Stimulated activated CD4-positive, alpha-beta T cell treated with anti-CD3 and anti-CD28 coated beads, Interleukin-2, amount 100 ng/mL, for 4 hours (primary cell): ENCODE measurements at places on chromosomes 3 and 15.

- no peak for DNase-seq
These were observed 6.6 kb downstream of the TIPARP start for GRCh38 chr3:156681002-156681401.

DNA sequence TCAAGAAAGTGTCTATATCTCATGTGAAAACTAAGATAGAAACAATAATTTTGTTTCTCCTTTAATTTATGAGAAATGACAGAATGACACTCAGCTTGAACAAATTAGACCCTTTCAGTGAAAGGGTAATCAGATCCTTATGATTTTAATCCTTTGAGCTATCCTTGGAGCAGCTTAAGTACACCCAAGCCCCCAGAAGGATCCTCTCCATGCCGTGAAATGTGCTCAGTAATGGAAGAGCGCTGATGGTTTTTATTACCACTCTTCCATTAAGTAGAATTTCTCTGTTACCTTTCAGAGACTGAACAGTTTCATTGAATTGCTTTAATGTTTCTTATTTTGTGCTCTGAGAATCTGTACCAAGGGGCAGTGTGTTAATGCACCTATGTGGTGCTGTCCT, 54.3 kb downstream of the HMG20A start:
- no peak for DNase-seq

GRCh38 chr3:142210608-142211007, 14.8 kb downstream of the GK5 start:
- no peak for DNase-seq

DNA sequence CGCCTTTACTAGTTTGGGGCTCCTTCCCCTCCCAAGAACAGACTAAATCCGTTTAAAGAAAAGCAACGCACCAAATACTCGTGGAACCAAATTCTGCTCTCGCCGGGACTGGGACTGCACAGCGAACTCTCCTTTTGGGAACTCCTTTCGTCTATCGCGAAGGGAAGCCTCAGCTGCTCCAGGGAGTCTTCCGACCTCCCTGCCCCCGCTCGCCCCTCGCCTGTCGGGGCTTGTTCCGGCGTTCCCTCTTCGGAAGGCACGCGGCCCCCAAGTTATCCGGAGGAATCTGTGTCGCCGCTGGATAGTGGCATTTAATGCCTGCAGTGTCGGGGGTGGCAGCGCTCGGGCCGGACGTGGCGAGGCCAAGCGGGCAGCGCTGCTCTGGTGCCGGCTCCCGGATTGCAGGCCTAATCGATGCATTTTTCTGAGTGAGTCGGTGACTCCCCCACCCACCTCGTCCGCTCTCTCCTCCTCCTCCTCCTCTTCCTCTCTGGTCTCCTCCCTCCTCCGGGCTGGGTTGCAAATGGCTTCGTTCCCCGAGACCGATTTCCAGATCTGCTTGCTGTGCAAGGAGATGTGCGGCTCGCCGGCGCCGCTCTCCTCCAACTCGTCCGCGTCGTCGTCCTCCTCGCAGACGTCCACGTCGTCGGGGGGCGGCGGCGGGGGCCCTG, at the start of gene TRIM71:
TRIM71 (plus strand) TSS at position 440 of the 671 bp plus-strand sequence; CDS start at position 524, 84 bp downstream.
- DNase-seq: no peak

DNA sequence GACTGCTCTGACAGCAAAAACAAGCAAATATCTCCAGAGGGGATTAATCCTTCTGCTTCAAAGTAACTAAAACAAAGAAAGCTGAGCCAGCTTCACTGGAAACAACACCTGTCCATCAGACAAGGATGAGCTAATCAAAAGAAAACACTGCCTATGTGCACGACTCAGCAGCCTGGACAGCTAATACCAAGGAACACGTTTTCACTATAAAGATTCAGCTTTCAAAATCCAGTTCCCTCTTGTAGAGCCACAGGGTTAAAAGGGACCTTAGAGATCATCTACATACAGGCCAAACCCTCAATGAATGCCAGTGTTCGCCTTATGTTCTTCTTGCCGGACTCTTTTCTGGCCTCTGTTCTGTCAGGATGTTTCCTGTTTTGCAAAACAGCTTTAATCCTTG, 6.9 kb downstream of the TUSC7 start:
- DNase-seq: no peak

GRCh38 chr15:36737430-36737891, 158.0 kb downstream of the CDIN1 start:
- no peak for DNase-seq

GRCh38 chr3:123713211-123713610, 128.4 kb upstream of the HACD2 start:
- no peak for DNase-seq

DNA sequence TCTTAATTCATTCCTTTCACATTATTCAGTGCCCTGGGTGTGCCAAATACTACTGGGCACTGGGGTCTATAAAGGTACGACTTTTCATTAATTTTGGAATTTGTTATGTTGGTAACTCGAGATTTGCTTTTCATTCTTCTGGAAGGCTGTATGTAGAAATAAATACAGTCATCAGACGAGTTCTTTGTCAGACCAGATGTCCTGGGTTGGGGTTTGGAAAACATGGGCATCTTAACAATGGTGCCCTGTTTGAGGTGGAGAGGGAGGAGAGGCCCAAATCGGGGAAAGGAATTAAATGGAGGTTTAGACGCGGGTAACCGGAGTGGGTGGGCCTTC, 662 bp upstream of the GLCE start:
- no peak for DNase-seq

- DNase-seq: no peak
These were observed 565.2 kb downstream of the ROBO1 start for GRCh38 chr3:79202471-79203143.

- DNase-seq: no peak
These were observed 195.2 kb upstream of the ARHGEF26 start for GRCh38 chr3:153925841-153926514.

DNA sequence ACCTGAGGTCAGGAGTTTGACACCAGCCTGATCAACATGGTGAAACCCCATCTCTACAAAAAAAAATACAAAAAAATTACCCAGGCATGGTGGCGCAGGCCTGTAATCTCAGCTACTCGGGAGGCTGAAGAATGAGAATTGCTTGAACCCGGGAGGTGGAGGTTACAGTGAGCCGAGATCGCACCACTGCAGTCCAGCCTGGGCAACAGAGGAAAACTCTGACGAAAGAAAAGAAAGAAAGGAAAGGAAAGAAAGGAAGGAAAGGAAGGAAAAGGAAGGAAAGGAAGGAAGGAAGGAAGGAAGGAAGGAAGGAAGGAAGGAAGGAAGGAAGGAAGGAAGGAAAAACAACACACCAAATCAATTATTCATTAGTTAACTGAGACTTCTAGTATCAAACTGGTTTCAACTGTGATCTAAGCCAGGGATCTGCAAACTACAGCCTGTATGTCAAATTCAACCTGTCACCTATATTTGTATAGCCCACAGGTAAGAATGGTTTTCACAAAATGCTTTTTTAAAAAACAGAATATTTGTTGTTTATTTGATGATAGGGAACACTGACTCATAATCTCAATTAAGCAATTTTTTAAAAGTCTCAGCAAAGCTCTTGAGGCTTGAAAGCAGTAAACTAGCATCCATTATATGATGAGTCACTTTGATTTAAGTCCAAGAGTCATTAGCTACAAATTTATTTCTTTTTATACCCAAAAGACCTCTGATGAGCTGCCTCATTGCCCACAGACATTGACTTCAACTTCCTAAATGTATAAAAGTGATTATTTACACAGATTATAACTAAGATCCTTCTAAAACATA, 127.6 kb downstream of the TBL1XR1 start:
- no peak for DNase-seq

DNA sequence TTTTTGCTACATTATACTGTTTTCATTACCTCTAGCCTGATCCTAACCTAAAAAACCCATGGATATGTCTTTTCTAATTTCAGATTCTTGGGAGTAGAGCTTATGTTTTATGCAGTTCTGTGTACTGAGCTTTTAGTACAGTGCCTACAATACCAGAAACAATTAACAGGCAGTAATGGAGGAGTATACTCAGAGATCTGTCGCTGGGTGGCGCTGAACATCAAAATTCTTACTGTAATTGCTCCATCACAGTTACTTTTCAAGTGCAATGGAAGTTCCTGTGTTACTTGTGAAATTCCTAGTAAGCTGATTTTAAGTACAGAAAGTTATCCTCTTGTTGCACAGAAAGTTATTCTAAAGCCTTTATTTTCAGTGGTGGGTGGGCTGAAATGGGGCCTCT, 66.9 kb downstream of the RNF13 start:
- no peak for DNase-seq

- DNase-seq: no peak
These were observed 16.0 kb upstream of the PCOLCE2 start for GRCh38 chr3:142904639-142905436.

DNA sequence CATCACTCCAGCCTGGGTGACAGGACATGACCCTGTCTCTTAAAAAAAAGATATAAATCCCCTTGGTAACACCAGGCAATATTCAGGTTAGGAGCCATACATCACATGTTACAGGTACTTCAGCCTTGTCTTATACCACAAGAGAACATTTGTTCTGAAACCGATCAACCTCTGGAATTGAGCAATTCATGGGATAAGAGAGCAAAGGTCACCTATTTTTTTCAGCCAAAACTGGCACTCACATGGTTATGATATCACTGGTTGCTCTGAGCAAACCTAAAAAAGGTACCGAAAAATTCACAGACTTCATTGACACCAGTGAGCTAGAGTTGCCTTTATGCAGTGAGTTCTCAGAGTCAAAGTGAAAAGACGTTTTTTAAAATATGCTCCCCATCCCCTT, 9.1 kb downstream of the SPICE1 start:
- no peak for DNase-seq
